ENCODE measurements at places on chromosomes 13 and 19. TPM values are rescaled to one million over a fixed set of nuclear protein-coding genes. Genes with fewer than 3 reads are reported as not detected.

Gene ETV2
- total RNA-seq, result 1.1 TPM

DNA sequence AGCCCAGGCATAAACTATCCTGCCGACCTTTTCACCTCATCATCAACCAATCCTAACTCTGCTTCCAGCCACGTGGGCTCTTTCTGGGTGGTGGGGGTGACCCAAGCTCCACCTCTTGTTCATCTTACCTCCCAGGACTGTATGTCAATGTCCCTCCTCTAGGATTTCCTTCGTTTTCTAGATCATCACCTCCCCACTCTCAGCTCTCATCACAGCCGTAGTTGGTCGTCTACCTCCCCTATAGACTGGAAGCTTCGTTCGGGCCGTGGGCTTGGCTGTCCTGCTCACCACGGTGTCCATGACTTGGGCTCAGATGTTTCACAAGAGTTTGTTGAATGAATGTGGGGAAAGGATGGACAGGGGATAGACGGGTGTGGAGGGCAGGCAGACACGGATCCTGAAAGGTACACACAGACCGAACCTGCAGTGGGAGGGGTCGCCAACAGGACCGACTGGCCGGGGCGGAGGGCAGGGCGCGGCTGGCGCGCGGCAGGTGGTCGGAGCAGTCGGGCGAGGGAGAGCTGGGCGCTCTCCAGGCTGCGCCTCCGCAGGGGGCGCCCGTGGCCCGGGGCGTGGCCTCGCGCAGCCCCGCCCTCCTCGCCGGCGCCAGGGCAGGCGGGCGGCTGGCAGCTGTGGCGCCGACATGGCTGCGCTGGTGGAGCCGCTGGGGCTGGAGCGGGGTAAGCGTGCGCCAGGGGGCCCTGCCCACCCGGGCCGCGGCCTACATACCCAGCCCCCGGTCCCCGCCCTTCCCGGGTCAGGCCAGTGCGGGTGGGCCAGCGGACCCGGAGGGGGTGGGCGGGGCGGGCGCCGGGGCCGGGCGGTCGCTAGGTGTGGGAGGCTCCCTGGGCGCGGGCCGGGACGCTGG is at the start of gene LIN7B:
Gene LIN7B, plus strand, starts transcription at position 609 of the 868 bp plus-strand sequence. Its CDS starts 35 bp downstream, at position 644.
- peaks cover 36% of the 10 kb centered on the region for H3K4me1 ChIP-seq
- peak within 1 kb of the TSS; percentile 79 for H3K27ac ChIP-seq
- H3K4me3 ChIP-seq, result peak within 1 kb of the TSS; percentile 87

GRCh38 chr19:406971-407510 is 1.9 kb downstream of the C2CD4C start:
- peaks cover 17% of the 10 kb centered on the region for H3K4me1 ChIP-seq
- peaks cover 65% of the 10 kb centered on the region for H3K27me3 ChIP-seq
- H3K36me3 ChIP-seq, result no peaks in the 10 kb centered on the region
- H3K27ac ChIP-seq, result no peak overlapping the region

- no peaks in the 10 kb centered on the region for H3K27me3 ChIP-seq
- no peaks in the 10 kb centered on the region for H3K4me1 ChIP-seq
- H3K4me3 ChIP-seq, result no peak overlapping the region
- DNase-seq, result no peak
- H3K27ac ChIP-seq, result no peak overlapping the region
Observed at GRCh38 chr13:108707584-108707983, 78.2 kb downstream of the MYO16 start.

GRCh38 chr13:111519041-111519440 is 198.6 kb downstream of the TEX29 start:
- H3K27me3 ChIP-seq, result peaks cover 21% of the 10 kb centered on the region
- DNase-seq, result no peak
- no peaks in the 10 kb centered on the region for H3K4me1 ChIP-seq
- no peak overlapping the region for H3K27ac ChIP-seq
- no peak overlapping the region for H3K4me3 ChIP-seq

GRCh38 chr19:55493052-55493644 is 4.9 kb downstream of the SSC5D start:
- H3K4me3 ChIP-seq, result peak overlapping the region; percentile 37
- peaks cover 17% of the 10 kb centered on the region for H3K27me3 ChIP-seq
- no peaks in the 10 kb centered on the region for H3K36me3 ChIP-seq
- H3K27ac ChIP-seq, result peak overlapping the region; percentile 58
